ENCODE measurements at places on chromosomes 11 and 22. TPM values are rescaled to one million over a fixed set of nuclear protein-coding genes. Genes with fewer than 3 reads are reported as not detected.
A peak's percentile ranks its signal among the peaks of the same experiment; 100 is the strongest.

DEUP1 gene
- not detected for total RNA-seq

DEPDC7 gene
- total RNA-seq = 2.3 TPM

HEPN1 gene
- not detected for total RNA-seq

SERPINH1 gene
- 8.1 TPM for total RNA-seq

ZNF214 gene
- total RNA-seq = not detected

C22orf42 gene
- total RNA-seq = not detected

C11orf86 gene
- not detected for total RNA-seq

- no peaks in the 10 kb centered on the region for H3K36me3 ChIP-seq
- H3K4me3 ChIP-seq = no peak overlapping the region
- H3K27ac ChIP-seq = no peak overlapping the region
- H3K4me1 ChIP-seq = no peaks in the 10 kb centered on the region
- no peak for DNase-seq
Observed at GRCh38 chr11:44377121-44377520, 67.2 kb upstream of the ALX4 start.

- peaks cover 45% of the 10 kb centered on the region for H3K4me1 ChIP-seq
- no peaks in the 10 kb centered on the region for H3K36me3 ChIP-seq
- H3K27ac ChIP-seq = no peak overlapping the region
- H3K4me3 ChIP-seq = no peak overlapping the region
- H3K27me3 ChIP-seq = no peaks in the 10 kb centered on the region
Observed at GRCh38 chr11:128620309-128621100, 33.1 kb upstream of the ETS1 start.

- H3K27ac ChIP-seq = no peak overlapping the region
- peaks cover 23% of the 10 kb centered on the region for H3K4me1 ChIP-seq
- DNase-seq = no peak
- no peak overlapping the region for H3K4me3 ChIP-seq
- H3K27me3 ChIP-seq = peaks cover 51% of the 10 kb centered on the region
Observed at GRCh38 chr11:69836401-69836800, 17.2 kb upstream of the FGF3 start.

DNA sequence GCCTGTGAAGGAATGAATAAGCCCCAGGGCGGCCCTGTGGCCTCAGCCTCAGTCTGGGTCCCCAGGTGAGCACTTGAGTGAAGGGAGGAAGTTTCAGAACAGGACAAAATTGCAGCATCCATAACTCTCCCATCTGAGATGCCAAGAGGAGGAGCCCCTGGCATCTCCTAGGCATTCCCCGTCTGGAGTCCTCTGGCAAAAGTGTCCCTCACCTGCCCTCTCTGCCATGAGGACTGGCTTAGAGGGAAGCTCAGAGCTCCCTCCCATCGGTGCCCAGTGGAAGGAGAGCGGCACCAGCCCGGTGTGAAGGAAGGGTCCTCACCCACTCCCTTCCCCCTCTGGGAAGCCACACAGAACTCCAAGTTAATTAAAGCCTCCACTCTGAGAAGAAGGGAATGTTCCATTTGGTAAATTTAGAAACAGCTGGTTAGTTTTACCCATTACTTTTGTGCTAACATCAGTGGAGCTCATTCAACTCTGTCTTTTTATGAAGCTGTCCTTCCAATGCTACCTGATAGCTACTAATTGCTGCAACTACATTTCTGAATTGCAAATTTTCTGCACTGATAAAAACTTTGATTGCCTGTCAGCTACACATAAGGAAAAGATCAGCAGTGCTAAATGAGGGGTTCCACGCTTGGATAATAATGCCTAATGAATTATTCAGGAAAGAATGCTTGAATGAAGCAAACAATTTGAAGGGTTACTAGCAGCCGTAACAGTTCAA, 123.3 kb upstream of the RCN1 start:
- H3K27me3 ChIP-seq = peaks cover 3% of the 10 kb centered on the region
- no peaks in the 10 kb centered on the region for H3K4me1 ChIP-seq
- no peak for DNase-seq
- no peaks in the 10 kb centered on the region for H3K36me3 ChIP-seq
- no peak overlapping the region for H3K27ac ChIP-seq

GRCh38 chr11:38867338-38867737, 2269.3 kb upstream of the RAG2 start:
- no peak for DNase-seq
- no peaks in the 10 kb centered on the region for H3K36me3 ChIP-seq
- no peaks in the 10 kb centered on the region for H3K27me3 ChIP-seq
- no peak overlapping the region for H3K27ac ChIP-seq
- H3K4me1 ChIP-seq = no peaks in the 10 kb centered on the region

DNA sequence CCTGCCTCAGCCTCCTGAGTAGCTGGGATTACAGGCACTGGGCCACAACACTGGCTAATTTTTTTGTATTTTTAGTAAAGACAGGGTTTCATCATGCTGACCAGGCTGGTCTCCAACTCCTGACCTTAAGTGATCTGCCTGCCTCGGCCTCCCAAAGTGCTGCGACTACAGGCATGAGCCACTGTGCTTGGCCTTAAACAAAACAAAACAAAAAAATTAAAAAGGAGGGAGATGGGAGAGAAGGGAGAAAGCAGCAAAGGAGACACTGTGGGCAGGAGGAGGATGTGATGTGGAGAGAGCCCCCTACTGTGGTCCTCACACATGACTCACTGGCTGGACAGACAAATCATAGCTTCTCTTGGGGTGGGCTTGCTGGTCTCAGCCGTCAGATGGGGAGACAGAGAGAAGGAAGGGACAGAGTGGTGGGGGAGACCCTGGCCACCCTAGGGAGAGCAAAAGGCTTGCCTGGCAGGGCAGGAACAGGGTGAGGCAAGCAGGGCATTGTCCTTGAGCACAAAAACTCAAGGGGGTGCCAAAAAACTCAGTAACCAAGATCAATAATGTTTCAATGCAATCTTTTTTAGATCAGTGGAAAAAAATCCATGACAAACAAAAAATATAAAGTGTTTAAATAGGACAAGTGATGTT, 31.6 kb downstream of the TPST2 start:
- H3K36me3 ChIP-seq = peaks cover 3% of the 10 kb centered on the region
- H3K4me3 ChIP-seq = no peak overlapping the region
- no peak for DNase-seq
- peaks cover 14% of the 10 kb centered on the region for H3K4me1 ChIP-seq

- no peak overlapping the region for H3K4me3 ChIP-seq
- H3K27ac ChIP-seq = peak overlapping the region; percentile 41
- no peak for DNase-seq
- H3K36me3 ChIP-seq = peaks cover 36% of the 10 kb centered on the region
- H3K27me3 ChIP-seq = no peaks in the 10 kb centered on the region
Observed at GRCh38 chr22:26435327-26436093, 6.5 kb downstream of the ASPHD2 start.

DNA sequence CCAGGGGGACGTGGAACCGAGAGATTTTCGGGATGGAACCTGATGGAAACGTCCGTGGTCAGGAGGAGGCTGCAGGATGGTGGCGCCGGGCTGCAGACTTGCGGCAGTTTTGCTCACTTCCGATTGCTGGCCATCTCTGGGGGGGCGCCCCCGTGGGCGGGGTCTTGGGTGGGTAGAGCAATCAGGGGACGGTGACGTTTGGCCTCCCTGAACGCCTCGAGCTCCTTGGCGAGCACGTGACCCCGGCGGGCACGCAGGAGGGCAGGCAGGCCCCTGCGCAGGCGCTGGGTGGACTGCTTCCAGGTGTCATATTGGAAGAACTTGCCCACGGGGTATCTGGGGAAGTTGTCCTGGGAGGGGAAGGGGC, 6.3 kb downstream of the IGF2 start:
- no peaks in the 10 kb centered on the region for H3K36me3 ChIP-seq
- H3K27ac ChIP-seq = no peak overlapping the region
- H3K4me3 ChIP-seq = no peak overlapping the region
- DNase-seq = no peak

DNA sequence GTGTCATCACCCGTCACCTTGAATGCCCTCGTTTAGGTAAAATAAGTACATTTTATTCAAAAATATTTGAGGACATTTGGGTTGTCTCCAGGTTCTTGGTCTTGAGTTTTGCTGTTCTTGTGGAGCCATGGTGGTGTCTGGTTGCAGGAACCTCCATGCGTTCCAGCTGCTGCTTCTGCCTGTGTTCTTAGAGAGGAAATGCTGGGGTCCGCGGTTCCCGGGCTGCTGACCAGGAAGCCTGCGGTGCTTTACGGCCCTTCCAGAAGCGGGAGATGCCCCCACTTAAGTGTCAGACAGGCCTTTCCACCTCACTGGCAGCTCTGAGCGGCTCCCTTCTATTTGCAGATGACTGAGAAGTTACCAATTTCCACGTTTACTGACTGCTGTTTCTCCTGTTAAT, 66.8 kb downstream of the LRP5 start:
- H3K36me3 ChIP-seq = no peaks in the 10 kb centered on the region
- no peak overlapping the region for H3K27ac ChIP-seq
- H3K4me3 ChIP-seq = no peak overlapping the region
- DNase-seq = no peak
- peaks cover 26% of the 10 kb centered on the region for H3K4me1 ChIP-seq

GRCh38 chr11:115470928-115471327, 33.3 kb downstream of the CADM1 start:
- H3K4me1 ChIP-seq = no peaks in the 10 kb centered on the region
- DNase-seq = no peak
- no peaks in the 10 kb centered on the region for H3K27me3 ChIP-seq
- H3K4me3 ChIP-seq = no peak overlapping the region

DNA sequence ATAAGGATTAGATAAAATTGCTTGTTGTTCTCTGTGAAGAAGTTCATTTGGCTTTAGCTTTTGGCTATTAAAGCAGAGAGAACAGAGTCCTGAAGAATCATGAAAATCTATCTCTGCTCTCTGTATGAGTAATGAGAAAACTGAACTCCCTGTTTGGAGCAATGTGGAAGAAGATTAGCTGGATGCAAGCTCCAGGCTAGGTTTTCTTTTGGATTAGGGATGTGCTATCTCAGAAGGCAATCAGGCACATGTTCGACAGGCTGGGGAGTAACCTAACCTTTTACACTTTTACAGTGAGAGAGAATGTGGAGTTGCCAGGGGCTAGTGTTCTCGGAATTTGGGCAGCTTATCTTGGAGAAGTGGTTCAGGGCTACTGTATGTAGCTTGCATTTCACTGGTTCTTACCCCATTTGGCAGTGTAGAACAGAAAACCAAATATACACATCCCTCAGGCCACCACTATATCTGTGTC, 8.5 kb upstream of the SLN start:
- H3K4me3 ChIP-seq = no peak overlapping the region
- peaks cover 18% of the 10 kb centered on the region for H3K27me3 ChIP-seq
- DNase-seq = no peak
- no peak overlapping the region for H3K27ac ChIP-seq
- no peaks in the 10 kb centered on the region for H3K4me1 ChIP-seq

- H3K27ac ChIP-seq = no peak overlapping the region
- H3K4me3 ChIP-seq = no peak overlapping the region
Observed at GRCh38 chr22:35556666-35557065, 16.0 kb downstream of the RASD2 start.

- DNase-seq = no peak
- no peak overlapping the region for H3K4me3 ChIP-seq
- H3K27me3 ChIP-seq = peaks cover 22% of the 10 kb centered on the region
Observed at GRCh38 chr11:118619444-118620197, 12.2 kb downstream of the PHLDB1 start.

GRCh38 chr11:95577716-95578460, 211.7 kb downstream of the FAM76B start:
- no peak for DNase-seq
- H3K36me3 ChIP-seq = no peaks in the 10 kb centered on the region
- H3K4me1 ChIP-seq = no peaks in the 10 kb centered on the region
- no peak overlapping the region for H3K4me3 ChIP-seq

DNA sequence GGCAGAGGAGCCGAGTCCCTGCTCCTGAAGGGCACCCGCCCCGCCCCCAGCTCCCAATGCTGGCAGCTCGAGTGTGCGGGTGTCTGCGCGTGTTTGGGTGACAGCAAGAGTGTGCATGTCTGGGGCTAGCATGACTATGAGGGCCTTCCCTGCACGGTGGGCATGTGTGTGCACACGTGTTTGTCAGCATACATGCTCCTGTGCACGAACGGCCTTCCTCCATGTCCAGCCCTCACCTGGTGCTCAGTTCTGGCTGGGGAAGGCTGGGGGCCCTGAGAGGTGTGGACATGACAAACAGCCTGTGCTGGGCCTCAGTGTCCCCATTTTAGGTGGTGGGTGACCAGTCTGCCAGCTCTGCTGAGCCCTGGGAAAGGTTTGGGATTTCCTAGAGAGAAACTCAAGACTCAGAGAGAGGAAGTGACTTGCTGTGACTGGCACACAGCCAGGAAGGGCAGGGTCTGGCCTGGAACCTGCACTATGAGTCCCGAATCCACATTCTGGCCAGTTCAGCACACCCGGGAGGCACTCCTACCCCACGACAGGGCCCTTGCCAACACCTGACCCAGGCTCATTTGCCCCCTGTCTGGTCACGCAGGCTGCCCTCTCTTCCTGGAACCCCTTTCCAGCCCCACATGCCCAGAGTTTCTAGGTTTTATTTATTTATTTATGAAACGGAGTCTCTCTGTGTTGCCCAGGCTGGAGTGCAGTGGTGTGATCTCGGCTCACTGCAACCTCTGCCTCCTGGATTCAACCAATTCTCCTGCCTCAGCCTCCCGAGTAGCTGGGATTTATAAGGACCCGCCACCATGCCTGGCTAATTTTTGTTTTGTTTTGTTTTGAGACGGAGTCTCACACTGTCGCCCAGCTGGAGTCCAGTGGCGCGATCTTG, 3.3 kb upstream of the SHISA8 start:
- no peaks in the 10 kb centered on the region for H3K36me3 ChIP-seq
- H3K4me1 ChIP-seq = peaks cover 11% of the 10 kb centered on the region
- no peak overlapping the region for H3K27ac ChIP-seq
- no peak overlapping the region for H3K4me3 ChIP-seq

DNA sequence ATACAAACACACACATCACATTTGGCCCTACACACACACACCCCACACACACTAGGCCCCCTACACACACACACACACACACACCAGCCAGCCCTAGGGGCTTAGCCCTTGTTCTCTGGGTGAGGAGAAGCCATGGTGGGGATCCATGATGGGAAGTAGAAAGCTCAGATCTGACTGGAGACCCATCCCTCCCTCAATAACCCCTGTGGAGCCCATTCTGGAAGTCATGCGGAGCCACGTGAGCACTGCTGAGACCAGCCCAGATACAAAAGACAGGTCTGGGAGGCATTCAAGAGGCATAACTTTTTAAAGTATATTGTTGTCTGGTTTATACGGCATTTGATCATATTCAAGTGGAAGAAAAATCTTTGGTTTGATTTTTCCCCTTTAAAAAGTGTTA, 448.5 kb downstream of the SOX6 start:
- H3K4me1 ChIP-seq = no peaks in the 10 kb centered on the region
- no peaks in the 10 kb centered on the region for H3K36me3 ChIP-seq
- DNase-seq = no peak

DNA sequence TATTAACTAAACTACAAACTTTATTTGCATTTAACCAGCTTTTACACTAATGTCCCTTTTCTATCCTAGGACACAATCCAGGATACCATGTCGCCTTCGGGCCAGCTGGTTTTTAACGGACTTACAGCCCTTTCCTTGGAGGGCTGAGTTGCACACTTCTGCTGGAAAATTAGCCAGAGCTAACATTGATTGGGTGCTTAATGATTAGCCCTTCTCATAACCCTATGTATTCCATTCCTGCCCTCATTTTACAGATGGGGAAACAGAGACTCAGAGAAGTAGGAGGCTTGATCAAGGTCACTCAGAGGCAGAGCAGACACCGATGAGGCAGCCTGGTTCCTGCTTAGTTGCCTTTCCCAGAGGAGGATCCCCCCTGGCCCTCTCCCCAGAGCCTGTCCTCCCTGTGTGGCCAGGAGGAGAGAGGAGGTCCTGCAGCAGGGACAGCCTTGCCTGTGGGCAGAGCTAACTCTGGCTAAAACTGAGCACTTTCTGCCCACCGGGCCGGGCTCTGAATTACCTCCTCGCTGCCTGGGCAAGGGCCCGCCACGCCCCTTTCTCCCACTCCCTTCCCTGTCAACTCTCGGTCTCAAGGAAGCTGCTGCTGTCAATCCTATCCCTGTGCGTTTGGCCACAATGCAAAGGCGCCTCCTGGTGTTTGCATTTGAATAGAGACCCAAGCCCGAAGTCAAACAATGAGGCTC, 59.6 kb upstream of the PAX6 start:
- no peak overlapping the region for H3K27ac ChIP-seq
- DNase-seq = peak; percentile 41
- H3K4me3 ChIP-seq = no peak overlapping the region
- H3K4me1 ChIP-seq = no peaks in the 10 kb centered on the region

Data from activated CD8-positive, alpha-beta memory T cell treated with anti-CD3 and anti-CD28 coated beads, Interleukin-2, amount 10 ng/mL, durations not matched to agents 7 days and 5 days (primary cell).